ENCODE measurements at places on chromosomes 4 and X. TPM values are rescaled to one million over a fixed set of nuclear protein-coding genes. Genes with fewer than 3 reads are reported as not detected.

The TLR7 gene
- 0.10 TPM for total RNA-seq

The TMEM150C gene
- total RNA-seq, result not detected

The CNOT6L gene
- 161 TPM for total RNA-seq

The ADAMTS3 gene
- total RNA-seq, result not detected

The MBNL3 gene
- total RNA-seq, result 23.3 TPM

The GPR50 gene
- not detected for total RNA-seq

The CTAG1A gene
- not detected for total RNA-seq

The SLC6A14 gene
- 0.13 TPM for total RNA-seq

The TMPRSS11B gene
- total RNA-seq, result not detected

The SGMS2 gene
- not detected for total RNA-seq

The VSIG4 gene
- total RNA-seq, result 0.54 TPM

The ARHGAP10 gene
- 6.8 TPM for total RNA-seq

The CCDC158 gene
- not detected for total RNA-seq

The MAGED4 gene
- 12.4 TPM for total RNA-seq

The MAOA gene
- 0.55 TPM for total RNA-seq

The NRK gene
- not detected for total RNA-seq

The XAGE1B gene
- not detected for total RNA-seq

DNA sequence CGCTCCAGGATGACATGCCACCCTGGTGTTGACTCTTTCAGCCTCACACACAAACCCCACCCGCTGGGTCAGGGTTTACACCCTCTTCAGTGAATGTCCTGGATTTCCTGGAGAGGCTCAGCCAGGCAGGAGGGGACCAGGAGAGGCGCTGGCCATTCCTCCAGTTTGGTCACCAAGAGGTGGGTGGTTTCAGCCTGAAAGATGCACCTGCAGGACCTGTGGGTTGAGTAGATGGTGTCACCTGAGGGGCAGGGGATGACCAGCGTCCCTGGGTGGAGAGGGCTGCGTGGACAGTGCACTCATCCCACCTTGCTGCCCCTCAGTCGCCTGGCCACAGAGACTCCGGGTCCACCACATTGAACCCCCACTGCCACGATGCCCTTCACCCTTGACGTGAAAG is 179.7 kb downstream of the ASMT start:
- DNase-seq, result no peak

GRCh38 chr4:9921326-9921725 is 100.0 kb downstream of the SLC2A9 start:
- no peak for DNase-seq

- DNase-seq, result no peak
Measured at GRCh38 chr4:10608501-10609219, 75.9 kb downstream of the CLNK start.

DNA sequence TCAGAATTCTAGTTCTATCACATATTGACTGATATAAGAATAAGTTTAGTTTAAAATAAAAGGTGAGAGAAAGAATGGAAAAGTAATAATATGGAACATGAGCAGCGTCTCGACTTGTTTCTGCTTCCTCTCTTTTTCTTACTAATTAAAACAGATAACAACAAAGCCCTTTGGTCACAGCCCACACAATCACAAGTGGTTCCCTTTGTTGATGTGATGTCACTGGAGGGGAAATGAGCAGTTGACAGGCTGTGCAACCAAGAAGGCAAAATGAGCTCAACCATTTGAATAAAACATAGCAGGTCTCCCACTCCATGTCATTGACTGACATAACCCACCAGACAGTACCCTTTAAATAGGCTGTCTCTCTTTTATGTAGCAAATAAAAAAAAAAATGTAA is 342.5 kb upstream of the MAGEB2 start:
- no peak for DNase-seq

DNA sequence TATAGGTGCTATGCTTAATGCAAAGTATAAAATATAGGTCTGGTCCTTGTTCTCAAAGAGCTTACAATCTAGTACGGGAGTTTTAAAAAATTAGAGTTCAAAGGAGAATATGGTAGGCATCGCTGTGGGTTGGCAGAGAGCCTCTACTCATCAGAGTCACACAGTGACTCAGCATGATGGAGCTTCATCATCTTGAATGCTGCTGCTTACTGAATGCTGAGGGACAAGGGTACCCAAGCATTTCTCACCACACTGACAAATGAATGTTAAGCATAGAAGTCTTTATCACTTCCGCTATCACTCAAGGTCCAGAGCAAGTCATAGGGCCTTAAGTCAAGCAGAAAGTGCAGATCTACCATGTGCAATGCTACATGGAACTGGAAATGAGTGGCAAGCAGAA is 268.6 kb upstream of the IGFBP7 start:
- DNase-seq, result no peak

DNA sequence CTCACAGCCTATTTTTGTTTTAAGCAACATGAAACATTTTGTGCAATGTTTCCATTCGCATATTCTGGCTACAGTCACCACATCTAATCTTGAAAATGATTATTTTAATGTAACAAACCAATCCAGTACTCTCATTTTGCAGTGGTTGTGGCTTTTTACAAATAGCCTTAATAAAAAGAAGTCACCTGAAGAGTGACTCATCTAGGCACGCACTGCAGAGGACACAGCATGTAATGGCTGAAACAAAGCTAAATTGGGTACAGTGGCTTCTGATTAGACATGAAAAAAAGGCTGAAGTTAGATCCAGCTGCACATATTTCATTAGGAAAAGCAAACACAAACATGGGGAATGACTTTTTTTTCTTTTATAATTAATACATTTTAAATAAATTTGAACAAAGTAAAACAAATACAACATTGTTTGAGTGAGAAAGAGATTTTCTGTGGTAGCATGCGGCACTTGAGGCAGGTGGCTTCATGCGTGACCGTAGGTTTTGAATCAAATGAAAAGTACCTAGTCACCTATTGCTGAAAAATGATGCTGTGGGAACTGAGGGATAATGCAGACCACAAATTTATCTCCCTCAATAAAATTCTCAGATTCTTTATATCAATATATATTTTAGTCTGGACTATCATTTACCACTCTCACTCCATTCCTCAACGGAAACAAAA is 240.8 kb upstream of the DDX53 start:
- no peak for DNase-seq

GRCh38 chrX:413322-414201 is 26.9 kb upstream of the PPP2R3B start:
- DNase-seq, result no peak

DNA sequence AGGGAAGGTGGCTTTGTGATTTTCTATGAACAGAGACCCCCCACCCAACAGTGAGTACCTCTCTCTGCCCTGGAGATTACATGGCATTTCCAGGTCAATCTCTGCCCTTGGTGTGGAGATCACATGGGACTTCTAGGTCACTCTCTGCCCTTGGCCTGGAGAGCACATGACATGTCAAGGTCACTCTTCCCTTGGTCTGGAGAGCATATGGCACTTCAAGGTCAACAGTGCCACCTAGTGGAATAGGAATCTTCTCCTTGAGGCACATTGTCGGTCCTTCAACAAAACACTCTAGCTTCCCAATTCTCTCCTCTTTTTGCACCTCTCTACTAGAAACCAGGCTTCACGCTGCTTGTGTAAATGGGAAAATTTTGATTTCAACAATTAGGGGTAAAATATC is 66.2 kb upstream of the TACR3 start:
- DNase-seq, result no peak

- no peak for DNase-seq
Measured at GRCh38 chrX:17833954-17834353, 27.1 kb downstream of the RAI2 start.

DNA sequence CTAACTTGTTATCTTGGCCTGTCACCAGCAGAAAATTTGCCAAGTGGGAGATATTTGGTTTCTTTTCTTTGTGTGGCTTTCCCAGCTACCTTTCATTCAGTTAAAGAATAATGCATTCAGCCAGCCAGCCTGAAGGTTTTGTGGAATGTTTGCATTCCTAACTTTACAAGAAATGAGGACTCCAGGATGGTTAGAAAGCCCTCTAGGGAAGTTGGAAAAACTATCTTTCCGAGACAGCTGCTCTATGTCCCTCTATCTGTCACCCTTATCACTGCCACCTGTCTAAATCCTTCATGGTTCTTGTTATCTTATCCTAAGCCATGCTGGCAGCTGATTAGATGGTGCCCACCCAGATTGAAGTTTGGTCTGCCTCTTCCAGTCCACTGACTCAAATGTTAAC is 384.2 kb downstream of the SH3BGRL start:
- DNase-seq, result no peak

GRCh38 chrX:72041871-72042851 is 89.6 kb downstream of the RTL5 start:
- DNase-seq, result no peak

DNA sequence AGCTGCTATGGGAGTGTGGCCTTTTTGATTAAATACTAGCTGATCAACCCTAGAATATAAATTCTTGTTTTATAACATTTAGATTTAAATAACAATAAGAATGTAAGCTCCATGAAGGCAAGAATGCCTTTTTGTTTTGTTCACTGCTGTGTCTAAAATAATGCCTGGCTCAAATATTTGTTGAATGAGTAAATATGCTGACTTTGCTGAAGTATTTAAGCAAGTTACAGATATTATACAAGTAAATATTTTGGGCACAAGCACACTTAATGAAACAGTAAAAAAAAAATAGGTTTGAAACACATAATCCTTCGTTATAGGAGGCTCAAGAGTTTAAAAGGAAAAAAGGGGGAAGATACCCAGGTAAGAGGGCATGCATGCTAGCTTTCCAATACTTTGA is 24.1 kb downstream of the FABP2 start:
- no peak for DNase-seq

DNA sequence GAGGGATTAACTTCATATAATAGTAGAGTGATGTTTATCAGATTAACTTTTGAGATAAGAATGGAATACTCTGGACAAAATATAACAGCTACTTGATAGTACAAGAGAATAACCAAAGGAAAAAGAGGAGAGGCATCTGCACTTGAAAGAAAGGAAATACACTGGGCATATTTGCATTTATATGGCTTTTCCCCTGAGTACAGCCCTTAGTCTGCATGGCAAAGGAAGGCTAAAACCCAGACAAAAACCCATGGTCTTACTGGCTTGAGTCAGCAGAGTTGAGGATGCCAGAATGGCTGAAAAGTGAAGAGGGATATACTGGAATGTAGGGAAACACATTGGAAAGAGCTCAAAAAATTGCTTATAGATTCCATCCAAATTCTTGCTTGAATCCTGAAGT is 101.6 kb downstream of the COL4A5 start:
- no peak for DNase-seq

DNA sequence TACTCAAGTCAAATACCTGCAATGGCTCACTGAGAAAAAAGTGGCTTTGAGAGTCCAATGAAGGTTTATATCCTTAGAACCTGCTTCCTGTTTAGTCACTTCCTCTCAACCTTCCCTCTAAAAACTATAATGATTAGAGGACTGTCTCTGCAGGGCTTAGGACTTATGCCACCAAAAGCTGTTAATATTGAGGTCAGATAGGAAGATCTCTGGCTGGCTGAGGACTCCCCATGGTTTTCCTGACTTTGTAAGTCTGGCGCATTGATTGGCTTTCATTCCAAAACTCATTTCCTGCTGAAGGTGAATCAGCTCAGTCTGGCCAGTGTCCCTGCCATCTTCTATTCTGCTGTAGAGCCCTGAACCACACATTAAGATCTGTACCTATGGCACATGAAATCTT is 140.9 kb upstream of the ANK2 start:
- no peak for DNase-seq

GRCh38 chr4:19319607-19320006 is 932.1 kb upstream of the SLIT2 start:
- no peak for DNase-seq

GRCh38 chr4:8351931-8352367 is 82.4 kb downstream of the HTRA3 start:
- DNase-seq, result no peak

- no peak for DNase-seq
Measured at GRCh38 chrX:133961046-133961445, 24.3 kb downstream of the GPC3 start.

DNA sequence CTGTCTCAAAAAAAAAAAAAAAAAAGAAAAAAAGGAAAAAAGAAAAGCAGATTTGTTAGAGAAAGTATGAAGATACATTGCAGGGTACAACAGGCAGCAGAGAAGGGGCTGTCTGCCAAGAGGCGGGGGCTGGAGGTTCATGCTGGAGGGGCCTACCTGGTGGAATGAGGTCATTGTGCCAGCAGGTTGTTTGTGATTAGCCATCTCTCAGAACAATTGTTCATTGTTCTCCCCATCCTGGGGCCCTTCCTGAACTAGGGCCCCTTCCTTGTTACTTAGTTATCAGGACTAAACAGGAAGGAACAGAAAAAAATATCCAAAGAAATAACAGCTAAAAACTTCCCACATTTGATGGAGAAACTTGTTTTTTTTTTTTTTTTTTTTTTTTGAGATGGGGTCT is 14.0 kb upstream of the GPKOW start:
- no peak for DNase-seq

DNA sequence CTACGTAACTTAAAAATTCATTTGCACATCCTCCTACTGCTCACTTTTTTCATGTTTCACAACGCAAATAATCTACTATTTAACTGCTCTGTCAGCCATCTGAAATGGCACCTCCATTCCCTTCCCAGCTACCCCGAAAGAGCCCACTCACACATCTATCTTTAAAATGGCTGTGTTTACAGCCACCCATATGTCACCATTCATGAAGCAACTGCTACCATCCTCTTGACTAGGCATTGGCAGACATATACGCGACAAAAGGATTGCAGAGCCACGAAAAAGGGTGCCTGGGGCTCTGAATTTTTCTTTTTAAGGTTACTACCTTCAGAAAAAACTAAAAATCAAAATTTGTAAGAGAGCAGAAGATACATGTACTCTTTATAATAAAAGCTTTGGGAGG is 11.5 kb downstream of the SH3RF1 start:
- DNase-seq, result no peak

GRCh38 chrX:131881194-131881593 is 141.9 kb upstream of the STK26 start:
- DNase-seq, result no peak

- no peak for DNase-seq
Measured at GRCh38 chr4:128449251-128449650, 161.6 kb upstream of the PGRMC2 start.

GRCh38 chr4:40299811-40300292 is 35.3 kb upstream of the CHRNA9 start:
- DNase-seq, result no peak

DNA sequence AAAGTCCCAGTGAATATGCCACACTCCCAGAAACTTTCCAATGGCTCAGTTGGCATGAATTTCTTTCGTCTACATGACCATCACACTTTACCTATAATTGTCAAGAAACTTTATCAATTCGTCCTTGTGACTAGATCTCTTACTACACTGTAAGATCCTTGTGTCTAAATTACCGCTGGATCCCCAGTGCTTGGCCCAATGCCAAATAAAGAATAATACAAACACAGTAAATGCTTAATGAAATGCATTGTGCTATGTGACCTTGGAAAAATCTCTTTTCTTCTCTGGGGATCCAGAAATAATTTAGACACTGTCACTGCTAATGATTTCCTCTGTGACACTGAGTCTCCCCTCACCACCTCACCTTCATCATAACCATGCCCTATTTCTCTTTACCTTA is 137.9 kb downstream of the VSIG4 start:
- no peak for DNase-seq

GRCh38 chrX:1546691-1547251 is 9.8 kb upstream of the P2RY8 start:
- DNase-seq, result no peak

- no peak for DNase-seq
Measured at GRCh38 chrX:10620121-10620699, at the start of gene MID1. Gene MID1 (minus strand): TSS chrX:10620585. CDS start chrX:10567547, 53,038 bp downstream.

GRCh38 chr4:123163501-123163900 is 233.1 kb upstream of the SPRY1 start:
- DNase-seq, result no peak

GRCh38 chr4:124722071-124722470 is 9.5 kb upstream of the ANKRD50 start:
- DNase-seq, result no peak

Measured in T-cell (primary cell).